ENCODE measurements at places on chromosomes 6 and 20.

GRCh38 chr6:72826744-72827438, 205.0 kb downstream of the KCNQ5 start:
- no peak for DNase-seq

DNA sequence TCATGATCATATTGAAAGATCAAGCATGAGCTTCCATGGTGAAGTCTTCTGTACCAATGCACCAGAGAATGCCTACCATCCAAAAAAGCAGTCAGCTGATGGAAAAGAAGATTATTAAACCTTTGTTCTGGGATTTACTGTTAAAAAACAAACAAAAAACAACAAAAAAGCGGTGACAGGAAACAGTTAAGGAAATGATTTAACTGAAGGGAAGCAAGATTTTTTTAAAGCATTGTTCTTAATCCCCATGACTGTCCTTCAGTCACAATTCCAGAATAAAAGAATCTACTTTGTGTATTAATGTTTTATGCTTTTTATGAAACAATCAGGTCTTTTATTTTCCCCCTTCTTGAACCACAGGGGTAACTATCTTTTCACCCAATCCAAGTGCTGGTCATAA, 23.9 kb downstream of the FAM162B start:
- no peak for DNase-seq

DNA sequence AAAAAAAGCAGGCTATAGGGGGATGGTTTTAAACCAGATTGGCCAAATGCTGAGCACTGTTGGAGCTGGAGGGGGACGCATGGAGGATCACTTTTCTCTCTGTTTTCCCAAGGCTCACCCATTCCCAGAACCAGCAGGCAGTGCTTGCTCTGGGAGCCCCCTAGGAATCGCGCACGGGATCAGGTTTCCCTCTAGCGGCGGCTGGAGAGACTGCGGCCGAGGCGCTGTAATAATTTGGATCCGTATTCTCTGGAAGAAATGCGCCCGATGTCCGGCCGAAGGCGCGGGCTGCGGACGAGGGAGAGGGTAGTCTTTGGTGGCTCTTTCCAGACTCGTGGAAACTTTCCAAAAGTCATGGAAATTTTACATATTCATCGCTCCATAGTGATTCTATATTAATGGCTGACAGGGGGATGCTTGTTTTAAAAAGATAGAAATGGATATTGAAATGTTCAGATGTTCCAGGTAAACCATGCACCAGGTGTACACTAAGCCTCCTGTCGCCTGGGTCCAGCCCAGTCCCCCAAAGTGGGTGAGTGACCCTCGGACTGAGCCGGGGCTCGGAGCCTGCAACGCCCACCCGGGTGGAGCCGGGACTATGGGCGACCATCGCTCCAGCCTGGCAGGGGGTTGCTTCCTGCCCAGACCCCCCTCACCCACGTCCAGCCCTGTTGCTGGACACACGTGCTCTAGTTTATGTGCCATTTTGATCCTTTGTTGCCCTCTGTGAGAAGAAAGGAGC, 78.7 kb upstream of the PHACTR3 start:
- peak; percentile 14 for DNase-seq

GRCh38 chr6:2656460-2657079, 94.2 kb downstream of the MYLK4 start:
- no peak for DNase-seq

DNA sequence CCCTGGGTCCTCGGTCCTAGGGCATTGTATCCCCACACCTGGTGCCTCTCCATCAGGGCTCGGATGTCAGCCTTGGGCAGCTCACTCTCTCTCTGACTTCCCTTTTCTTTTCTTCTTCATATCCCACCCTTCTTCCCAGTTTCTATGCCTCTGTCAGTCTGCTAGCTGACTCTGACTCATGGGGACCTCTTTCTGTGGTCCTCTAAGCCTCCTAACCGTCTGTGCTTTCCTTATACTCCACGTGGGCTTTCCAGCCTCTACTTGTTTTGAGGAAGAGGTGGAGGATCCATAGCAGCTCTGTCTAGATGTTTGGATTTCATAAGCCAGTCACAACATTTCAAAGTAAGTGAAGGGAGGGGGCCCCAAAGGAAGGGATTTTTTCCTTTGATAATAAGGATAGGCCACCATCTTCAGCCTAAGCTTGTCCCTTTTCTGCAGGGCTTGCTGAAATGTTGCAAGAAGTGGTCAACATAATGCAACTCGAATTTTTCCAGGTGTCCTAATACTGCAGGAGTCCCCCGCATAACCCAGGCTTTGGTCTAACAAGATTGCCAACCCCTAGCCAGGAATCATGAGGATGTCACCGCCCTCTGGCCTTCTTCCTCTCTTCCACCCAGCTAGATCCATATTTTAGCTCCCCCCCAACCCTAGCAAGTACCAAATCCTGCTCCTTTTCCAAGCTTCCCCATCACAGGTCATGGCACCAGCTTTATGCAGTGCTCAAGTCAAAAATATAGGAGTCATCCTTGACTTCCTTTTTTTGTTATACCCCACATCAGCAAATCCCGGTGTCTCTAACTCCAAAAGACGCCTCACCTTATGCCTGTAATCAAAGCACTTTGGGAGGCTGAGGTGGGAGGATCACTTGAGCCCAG, 8.7 kb upstream of the PLTP start:
- DNase-seq = no peak

DNA sequence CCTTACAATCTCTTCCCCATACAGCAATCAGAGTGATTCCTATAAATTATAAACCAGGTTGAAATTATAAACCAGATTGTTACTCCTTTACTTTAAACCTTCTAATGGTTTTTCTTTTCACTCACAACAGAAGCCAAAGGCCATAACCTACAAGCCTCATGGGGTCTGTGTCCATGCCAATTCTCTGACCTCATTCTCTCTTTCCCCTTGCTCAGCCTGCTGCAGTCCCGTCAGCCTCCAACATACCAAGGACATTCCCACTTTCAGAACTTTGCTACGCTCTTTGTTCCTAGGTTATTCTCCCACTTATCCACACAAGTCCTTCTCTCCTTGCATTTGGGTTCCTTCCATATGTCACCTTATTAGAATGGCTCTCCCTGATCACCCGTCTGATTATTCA, 277.9 kb upstream of the TCF21 start:
- no peak for DNase-seq

DNA sequence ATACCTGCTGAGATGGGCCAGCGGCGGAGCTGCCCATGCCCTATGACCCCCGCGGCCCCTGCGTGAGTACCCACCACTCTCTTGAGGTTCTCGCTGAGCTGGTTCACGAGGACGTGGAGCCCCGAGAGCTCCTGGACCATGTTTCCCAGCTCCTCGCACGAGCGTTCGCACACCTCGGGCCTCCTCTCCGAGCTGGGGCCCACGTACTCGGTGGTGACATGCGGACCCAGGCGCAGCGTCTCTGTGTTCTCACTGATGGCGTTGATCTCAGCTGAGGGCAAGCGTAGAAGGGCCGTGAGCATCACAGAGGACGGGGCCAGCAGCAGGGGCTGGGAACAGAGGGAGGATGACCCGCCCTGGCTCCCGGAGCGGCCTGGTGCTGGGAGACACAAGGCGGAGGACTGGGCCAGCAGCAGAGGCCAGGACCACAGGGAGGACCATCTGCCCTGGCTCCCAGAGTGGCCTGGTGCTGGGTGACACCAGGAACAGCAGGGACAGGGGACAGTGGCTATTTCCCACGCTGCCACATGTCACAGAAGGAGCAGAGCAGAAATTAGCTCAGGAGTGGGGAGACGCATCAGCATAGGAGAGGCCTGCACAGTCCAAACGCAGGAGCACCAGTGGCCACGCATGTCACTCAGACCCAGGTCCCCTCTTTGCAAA, 11.8 kb downstream of the THBS2 start:
- no peak for DNase-seq
